Stimulated activated CD4-positive, alpha-beta T cell treated with anti-CD3 and anti-CD28 coated beads, TNF-alpha, amount 100 ng/mL, for 24 hours (primary cell): ENCODE measurements at places on chromosomes 7 and 10.

GRCh38 chr7:123533929-123534382 is 439 bp downstream of the IQUB start:
- no peak for DNase-seq

GRCh38 chr10:112784022-112784461 is 166.0 kb upstream of the TCF7L2 start:
- DNase-seq, result no peak

DNA sequence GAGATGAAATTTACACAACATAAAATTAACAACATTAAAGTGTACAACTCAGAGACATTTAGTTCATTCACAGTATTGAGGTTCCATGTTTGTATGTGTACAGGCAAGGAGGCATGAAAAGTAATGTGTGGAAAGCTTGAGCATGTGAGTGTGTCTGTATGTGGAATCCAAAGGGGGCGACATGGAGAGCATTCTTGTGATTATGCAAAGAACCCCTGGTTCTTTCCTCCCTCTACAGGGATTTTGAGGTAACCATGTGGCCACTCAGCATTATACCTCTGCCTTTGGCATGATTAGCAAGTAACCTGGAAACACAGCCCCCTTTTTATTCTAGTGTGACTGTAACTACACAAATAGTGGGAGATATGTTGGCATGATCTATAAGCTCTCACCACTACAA is 21.0 kb downstream of the OR2F1 start:
- no peak for DNase-seq

- DNase-seq, result no peak
These were observed 2.7 kb downstream of the KCNIP2 start for GRCh38 chr10:101840741-101841453.

GRCh38 chr10:30550967-30551815 is 78.4 kb downstream of the LYZL2 start:
- DNase-seq, result no peak

- no peak for DNase-seq
These were observed 51.3 kb downstream of the PRTFDC1 start for GRCh38 chr10:24900888-24901685.

- DNase-seq, result no peak
These were observed 947.1 kb upstream of the MBL2 start for GRCh38 chr10:53719658-53720057.

DNA sequence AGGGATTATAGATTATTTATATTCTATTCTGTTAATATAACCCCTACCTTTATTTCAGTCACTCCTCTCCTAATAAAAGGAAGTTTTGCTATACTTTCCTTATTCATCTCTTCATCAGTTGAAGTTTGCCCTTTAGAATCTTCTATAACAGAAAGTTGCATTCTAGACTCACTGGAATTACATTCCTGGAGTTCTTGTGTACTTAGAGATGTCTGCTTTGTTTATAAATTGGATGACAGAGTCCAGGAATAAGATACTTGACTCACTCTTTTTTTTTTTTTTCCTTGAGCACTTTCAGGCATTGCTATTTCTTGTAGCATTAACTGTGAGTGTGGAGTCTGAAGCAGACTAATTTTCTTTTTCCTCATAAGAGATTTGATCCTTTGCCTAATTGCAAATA is 640.8 kb downstream of the XPNPEP1 start:
- DNase-seq, result no peak
